ENCODE measurements at places on chromosomes 6 and 20. TPM values are rescaled to one million over a fixed set of nuclear protein-coding genes. Genes with fewer than 3 reads are reported as not detected.

The THBS2 gene
- polyA plus RNA-seq: not detected

The FAM83B gene
- not detected for polyA plus RNA-seq

The GRM1 gene
- not detected for polyA plus RNA-seq

The RPS6KA2 gene
- not detected for polyA plus RNA-seq

The PTK6 gene
- polyA plus RNA-seq: 0.07 TPM

The SCRT2 gene
- polyA plus RNA-seq: 0.34 TPM

The ECT2L gene
- not detected for polyA plus RNA-seq

The CFB gene
- polyA plus RNA-seq: not detected

The GSTA3 gene
- polyA plus RNA-seq: not detected

The BMP6 gene
- 0.22 TPM for polyA plus RNA-seq

The ANKS1A gene
- polyA plus RNA-seq: 5.4 TPM

The ISM1 gene
- not detected for polyA plus RNA-seq

The MCHR2 gene
- polyA plus RNA-seq: not detected

The SIRPB2 gene
- not detected for polyA plus RNA-seq

The SSTR4 gene
- not detected for polyA plus RNA-seq

The PCMT1 gene
- 411 TPM for polyA plus RNA-seq

The DEFB128 gene
- not detected for polyA plus RNA-seq

The EDN3 gene
- polyA plus RNA-seq: not detected

The SPEF1 gene
- polyA plus RNA-seq: not detected

The PREX1 gene
- 4.2 TPM for polyA plus RNA-seq

Measured in K562 (cell line).